Natural killer cell (primary cell): ENCODE measurements at places on chromosomes 7 and 10. TPM values are rescaled to one million over a fixed set of nuclear protein-coding genes. Genes with fewer than 3 reads are reported as not detected.

The GPR158 gene
- not detected for total RNA-seq

The CYP3A5 gene
- total RNA-seq = 0.14 TPM

DNA sequence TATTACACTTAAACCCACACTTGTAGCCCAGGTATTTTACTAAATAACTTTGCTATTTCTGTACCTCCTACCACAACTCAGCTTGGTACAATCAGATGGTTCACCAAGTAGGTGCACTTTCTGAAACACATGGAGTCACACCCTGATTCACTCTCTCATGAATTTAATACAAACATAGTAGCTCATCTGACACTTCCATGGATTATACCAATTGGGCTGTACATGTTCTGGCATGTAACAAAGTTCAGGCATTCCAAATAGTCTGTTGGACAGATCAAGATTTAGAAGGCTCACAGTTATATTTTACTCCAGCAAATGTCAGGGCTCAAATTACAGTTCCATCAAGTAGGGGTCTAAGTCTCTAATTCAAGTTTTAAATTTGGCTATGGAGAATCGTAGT is 62.2 kb upstream of the RNF148 start:
- no peaks in the 10 kb centered on the region for H3K36me3 ChIP-seq
- no peak for DNase-seq
- H3K27me3 ChIP-seq = no peaks in the 10 kb centered on the region
- no peaks in the 10 kb centered on the region for H3K4me1 ChIP-seq
- H3K27ac ChIP-seq = no peak overlapping the region

The NAT16 gene
- not detected for total RNA-seq

DNA sequence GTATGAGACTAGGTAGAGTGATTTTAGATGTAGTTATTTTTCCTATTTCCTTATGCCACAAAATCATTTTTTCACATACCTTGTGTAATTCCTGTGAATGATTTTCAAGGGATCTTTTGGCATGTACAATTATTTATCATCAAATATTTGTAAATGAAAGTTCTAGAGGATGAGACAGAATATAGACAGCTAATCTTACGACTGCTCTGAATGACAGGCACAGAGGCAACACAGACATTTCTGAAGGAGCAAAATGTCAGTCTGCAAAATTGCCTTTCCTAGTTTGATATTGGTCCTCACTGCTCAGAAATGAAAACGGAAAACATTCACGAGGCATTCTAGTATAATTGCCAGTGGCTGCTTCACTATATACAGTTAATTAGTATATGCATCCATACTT is 810.6 kb upstream of the C7orf33 start:
- no peak overlapping the region for H3K4me3 ChIP-seq
- no peak for DNase-seq
- no peak overlapping the region for H3K27ac ChIP-seq
- no peaks in the 10 kb centered on the region for H3K4me1 ChIP-seq
- no peaks in the 10 kb centered on the region for H3K27me3 ChIP-seq

DNA sequence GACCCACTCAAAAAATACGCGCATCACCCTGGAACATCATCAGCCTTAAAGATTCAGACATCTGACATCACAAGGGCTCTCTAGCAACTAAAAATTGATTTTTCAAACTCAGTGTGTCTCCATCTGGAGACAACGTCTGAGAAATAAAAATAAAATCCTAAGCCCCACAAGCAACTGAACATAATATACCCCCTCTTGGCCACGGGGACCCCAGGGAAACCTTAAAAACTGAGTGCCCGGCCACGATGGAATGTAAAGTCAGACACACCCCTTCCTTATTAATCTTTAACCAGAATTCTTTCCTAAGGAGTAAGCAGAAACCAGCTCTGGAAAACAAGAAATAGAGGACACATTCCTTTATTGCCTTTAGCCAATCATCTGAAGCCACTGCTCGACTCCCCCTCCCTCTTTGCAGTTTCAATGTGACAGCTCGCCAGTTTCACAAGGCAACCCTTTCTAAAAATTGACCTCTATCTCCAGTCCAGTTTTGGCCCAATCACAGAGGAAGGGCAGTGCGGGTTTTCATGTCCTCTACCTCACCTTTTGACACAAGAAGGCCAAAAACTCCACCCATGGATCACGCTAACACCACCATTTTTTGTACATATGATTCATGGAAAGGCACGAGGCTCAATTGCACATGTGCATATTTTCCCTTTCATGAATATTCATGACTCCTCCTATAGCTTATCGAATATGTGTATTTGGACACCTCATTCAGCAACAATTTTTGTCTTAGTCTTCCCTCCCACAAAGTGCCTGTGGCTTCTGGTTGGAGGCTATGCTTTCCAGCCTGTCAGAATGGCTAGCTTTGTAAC is 24.2 kb downstream of the IFIT3 start:
- H3K27ac ChIP-seq = no peak overlapping the region
- no peaks in the 10 kb centered on the region for H3K4me1 ChIP-seq
- H3K36me3 ChIP-seq = no peaks in the 10 kb centered on the region
- no peak for DNase-seq
- peaks cover 2% of the 10 kb centered on the region for H3K27me3 ChIP-seq

The USP6NL gene
- 2.5 TPM for total RNA-seq

DNA sequence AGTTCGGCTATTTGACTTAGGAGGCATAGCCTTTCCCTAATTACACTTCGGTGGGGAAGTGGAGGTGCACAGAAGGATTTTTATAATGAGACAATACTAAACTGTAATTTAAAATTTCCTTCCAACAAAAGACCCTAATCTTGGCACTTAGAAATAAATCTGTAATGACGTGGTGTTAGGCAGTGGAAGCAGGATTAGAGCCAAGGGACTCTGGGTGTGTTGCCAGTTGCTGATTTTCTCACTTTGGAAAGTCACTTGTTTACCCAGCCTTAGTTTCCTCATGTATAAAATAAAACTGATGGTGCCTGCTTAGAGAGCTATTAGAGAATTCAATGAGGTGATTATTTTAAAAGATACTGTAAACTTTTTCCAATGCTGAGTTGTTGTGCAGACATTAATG is 287.2 kb downstream of the AUTS2 start:
- no peak overlapping the region for H3K27ac ChIP-seq
- no peaks in the 10 kb centered on the region for H3K4me1 ChIP-seq
- H3K27me3 ChIP-seq = no peaks in the 10 kb centered on the region
- DNase-seq = no peak
- H3K4me3 ChIP-seq = no peak overlapping the region
- H3K36me3 ChIP-seq = no peaks in the 10 kb centered on the region

GRCh38 chr7:5614600-5614999 is 166.9 kb downstream of the RNF216 start:
- H3K4me3 ChIP-seq = no peak overlapping the region
- no peaks in the 10 kb centered on the region for H3K4me1 ChIP-seq
- no peaks in the 10 kb centered on the region for H3K36me3 ChIP-seq
- DNase-seq = no peak
- no peak overlapping the region for H3K27ac ChIP-seq

DNA sequence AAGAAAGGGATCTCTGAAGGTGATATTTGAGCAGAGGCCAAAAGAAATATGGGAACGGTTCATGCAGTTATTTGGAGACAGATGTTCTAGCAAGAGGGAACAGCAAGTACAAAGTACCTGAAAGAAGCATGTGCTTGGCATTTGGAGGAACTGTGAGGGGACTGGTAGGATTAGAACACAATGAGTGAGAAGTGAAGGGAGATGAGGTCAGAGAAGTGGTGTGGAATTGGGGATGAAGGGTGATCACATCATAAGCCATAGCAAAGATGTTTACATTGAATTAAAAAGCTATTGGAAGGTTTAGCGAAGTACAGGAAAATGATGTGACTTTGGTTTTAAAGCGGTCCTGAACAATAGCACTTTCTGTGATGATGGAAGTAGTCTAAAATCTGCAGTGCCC is 402.4 kb upstream of the LRGUK start:
- H3K4me1 ChIP-seq = no peaks in the 10 kb centered on the region
- no peaks in the 10 kb centered on the region for H3K36me3 ChIP-seq
- H3K4me3 ChIP-seq = no peak overlapping the region
- H3K27me3 ChIP-seq = no peaks in the 10 kb centered on the region
- no peak overlapping the region for H3K27ac ChIP-seq

The PALD1 gene
- 0.21 TPM for total RNA-seq

DNA sequence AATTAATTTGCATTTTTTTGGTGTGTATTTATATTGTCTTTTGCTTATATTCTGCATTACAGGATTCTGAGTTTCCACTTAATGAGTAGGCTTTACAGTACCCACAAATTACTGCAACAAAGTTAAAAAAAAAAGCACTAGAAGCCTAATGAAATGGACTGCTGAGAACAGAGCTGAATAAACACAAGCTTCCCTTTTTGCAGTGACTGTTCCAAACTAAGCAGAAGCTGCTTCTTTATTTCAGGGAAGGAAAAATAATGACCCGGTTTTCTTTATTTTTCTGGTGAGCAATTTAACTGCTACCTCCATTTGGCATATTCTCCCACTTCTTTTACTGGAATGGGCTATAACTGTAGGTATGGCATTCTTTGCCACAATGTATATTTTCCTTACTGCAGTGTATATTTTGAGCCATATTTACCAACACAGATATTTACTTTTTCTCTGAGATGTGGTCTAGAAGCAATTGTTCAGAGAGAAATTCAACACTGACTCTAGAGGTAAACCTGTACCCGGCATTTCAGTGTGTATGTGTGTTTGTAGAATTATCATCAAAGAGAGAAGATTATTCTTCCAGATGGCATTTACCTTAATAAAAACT is 56.9 kb downstream of the HDAC9 start:
- no peaks in the 10 kb centered on the region for H3K4me1 ChIP-seq
- no peak overlapping the region for H3K4me3 ChIP-seq
- no peak for DNase-seq
- no peaks in the 10 kb centered on the region for H3K27me3 ChIP-seq
- no peaks in the 10 kb centered on the region for H3K36me3 ChIP-seq

DNA sequence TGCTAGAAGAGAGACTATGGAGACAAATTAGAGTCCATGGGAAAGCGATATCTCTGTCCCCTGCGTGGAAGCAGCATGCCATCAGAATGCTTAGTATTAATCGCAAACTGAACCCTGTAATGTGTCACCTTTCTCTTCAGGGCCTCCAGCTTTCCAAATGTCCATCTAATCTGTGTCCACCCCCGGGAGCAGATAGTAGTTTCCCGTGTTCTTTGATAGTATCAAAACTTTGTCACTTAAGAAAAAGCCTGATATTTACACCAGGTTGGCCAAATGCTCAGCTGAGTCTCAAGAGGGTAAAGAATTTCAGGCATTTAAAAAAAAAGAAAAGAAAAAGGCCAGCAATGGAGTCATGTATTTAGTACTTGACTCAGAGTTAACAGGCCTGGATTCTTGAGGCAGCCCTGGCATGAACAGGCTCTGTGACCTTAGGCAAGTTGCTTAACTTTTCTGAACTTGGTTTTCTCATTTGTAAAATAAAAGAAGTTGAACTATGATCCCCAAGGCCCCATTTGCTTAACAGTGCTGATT is 10.4 kb upstream of the GSAP start:
- H3K27ac ChIP-seq = no peak overlapping the region
- no peak for DNase-seq
- H3K4me1 ChIP-seq = peaks cover 16% of the 10 kb centered on the region
- H3K36me3 ChIP-seq = no peaks in the 10 kb centered on the region
- no peak overlapping the region for H3K4me3 ChIP-seq
- H3K27me3 ChIP-seq = no peaks in the 10 kb centered on the region

DNA sequence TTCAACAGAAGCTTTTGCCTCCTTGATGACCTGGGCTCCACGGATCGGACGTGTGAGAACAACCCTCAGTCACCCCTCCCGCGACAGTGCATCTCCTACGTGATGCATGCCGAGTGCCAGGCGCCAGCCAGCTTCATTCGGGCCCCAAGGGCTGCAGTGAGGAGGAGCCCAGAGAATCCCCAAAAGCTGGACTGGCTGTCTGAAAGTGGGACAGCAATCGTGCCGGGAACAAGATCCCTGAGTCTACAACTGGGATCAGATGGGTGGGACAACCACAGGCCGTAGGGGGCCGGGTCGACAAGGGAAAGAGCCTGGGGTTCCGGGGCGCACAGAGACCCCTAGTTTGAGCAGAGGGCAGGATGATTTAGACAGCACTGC is 27.2 kb downstream of the EBF3 start:
- H3K27me3 ChIP-seq = no peaks in the 10 kb centered on the region
- no peaks in the 10 kb centered on the region for H3K36me3 ChIP-seq
- no peak for DNase-seq
- no peak overlapping the region for H3K27ac ChIP-seq

The PIK3CG gene
- total RNA-seq = 78.2 TPM

The TSPAN13 gene
- total RNA-seq = 2.3 TPM

DNA sequence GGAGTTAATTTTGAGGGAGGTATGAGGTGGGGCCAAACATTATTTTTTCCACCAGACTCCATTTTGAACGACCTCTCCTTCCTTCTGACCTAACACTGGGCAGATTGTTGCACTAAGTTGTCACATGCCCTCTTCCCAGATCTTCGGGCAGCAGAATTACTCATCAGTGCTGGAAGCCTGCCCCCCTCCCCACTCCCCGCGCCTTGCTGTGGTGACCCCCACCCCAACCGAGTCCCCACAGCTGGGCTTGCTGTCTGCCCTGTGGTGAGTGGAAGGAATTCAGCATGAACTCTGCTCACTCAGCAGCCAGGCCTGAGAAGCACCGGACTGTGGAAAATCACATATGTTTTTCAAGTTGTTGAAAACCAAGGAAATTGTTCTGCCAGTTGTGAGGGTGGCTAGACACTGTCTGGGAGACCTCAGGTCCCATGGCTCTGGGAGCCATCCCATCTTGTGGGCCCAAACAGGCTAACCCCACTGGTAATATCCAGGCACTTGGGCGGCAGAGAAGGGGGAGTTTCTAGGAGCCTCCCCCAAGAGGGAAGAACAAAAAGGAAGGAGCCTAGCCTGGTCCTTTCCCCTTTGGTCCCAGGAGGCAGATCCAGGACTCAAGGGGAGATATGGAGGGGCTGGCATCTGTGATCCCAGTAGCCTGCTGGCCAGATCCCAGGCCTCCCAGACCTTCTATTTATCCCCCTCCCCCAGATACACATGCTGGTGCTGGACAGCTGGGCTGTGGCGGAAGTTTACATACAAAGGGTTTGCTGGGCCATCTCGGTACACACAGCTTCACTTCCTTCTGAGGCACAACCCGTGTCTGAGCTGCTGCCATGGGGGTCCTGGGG is 3.5 kb upstream of the AEBP1 start:
- H3K36me3 ChIP-seq = no peaks in the 10 kb centered on the region
- no peak for DNase-seq

DNA sequence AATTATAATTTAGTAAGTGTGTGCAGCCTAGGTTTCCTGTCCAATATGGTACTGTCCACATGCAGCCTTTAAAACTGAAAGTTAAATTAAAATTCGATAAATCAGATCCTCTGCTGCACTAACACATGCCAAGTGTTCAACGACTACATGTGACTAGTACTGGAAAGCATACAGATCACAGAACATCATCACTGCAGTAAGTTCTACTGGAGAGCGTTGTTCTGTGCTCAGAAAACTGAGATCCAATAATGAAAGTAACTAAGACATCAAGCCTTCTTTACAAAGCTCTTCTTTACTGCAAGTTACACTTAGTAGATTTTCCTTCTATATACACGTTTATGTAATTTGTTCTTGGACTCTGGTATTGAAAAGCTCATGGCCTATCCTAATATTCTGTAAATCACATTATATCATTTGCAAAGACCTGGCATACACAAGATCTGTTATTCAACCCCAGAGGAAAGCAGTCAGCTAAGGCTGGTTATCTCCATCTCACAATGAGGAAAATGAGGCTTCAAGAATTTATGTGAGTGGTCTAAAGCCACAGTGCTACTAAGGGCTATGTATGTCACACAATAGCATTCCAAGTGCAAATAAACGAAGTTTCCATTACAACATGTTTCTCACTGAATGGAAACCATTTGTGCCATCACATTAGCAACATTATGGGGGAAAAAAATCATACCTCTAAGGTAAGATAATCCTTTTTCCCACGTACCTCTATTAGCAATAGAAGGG is 77.6 kb downstream of the VPS41 start:
- H3K4me3 ChIP-seq = no peak overlapping the region
- H3K36me3 ChIP-seq = peaks cover 7% of the 10 kb centered on the region
- no peaks in the 10 kb centered on the region for H3K4me1 ChIP-seq
